Activated gamma-delta T cell treated with anti-CD3 and anti-CD28 coated beads, Interleukin-2, amount 50 U/mL, for 16 hours (primary cell): ENCODE measurements at places on chromosomes 13 and 19.
A peak's percentile ranks its signal among the peaks of the same experiment; 100 is the strongest.

DNA sequence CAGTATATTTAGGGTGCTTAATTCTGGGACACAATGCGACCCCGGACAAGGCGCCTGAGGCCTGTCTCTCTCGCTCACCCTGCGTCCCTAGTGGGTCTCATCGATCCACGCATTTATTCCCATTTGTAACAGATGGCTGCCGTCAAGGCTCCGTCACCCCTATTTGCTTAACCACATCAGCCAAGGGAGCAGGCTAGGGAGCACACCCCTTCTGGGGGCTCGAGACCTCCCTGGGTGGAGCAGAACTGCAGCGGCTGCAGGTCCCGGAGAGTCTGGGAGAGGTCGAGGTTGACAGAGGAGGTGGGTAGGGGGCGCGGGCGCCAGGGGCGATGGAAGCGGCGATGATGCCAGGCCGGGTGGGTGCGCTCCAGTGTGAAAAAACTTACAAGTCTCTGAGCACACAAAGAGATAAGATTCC, 507 bp downstream of the ALG5 start:
- DNase-seq = no peak

- no peak for DNase-seq
Observed at GRCh38 chr19:48966541-48967345, 1.6 kb downstream of the FTL start.

DNA sequence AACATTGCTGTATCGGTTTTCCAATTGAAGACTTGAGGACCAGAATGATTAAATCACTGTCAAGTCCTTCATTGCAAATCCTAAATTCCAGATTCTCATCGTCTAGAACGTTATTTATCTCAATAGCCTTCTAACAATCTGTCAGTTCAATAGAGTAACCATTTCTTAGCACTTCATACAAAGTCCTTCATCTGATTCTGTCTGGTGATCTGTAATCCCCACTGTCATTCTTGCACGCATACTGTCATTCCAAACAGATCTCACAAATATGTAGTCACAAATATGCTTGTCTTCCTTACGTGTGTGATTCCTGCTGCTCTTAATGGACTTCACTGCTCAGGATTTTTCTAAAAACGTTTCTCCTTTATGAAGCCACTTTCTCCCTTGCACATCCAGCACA, 1197.5 kb downstream of the EFNB2 start:
- no peak for DNase-seq

GRCh38 chr13:50071379-50071778, 56.1 kb downstream of the KCNRG start:
- DNase-seq = no peak

DNA sequence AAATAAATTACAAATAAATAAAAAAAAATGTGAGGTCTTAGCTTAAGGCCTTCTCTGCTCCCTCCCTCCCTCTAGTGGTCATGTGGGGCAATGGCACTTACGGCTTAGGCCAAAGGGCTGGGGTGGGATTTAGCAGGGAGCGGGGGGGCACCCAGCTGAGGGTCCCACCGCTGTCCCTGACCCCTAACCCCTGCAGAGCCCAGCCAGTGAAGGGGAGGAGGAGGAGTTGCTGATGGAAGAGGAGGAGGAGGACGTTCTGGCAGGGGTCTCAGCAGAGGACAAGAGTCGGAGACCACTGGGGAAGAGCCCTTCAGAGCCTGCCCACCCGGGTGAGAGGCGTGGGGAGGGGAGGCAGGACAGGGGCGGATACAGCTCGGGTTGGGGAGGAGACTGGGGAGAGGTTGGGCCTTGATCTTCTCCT, 9.3 kb downstream of the MPND start:
- peak; percentile 45 for DNase-seq

DNA sequence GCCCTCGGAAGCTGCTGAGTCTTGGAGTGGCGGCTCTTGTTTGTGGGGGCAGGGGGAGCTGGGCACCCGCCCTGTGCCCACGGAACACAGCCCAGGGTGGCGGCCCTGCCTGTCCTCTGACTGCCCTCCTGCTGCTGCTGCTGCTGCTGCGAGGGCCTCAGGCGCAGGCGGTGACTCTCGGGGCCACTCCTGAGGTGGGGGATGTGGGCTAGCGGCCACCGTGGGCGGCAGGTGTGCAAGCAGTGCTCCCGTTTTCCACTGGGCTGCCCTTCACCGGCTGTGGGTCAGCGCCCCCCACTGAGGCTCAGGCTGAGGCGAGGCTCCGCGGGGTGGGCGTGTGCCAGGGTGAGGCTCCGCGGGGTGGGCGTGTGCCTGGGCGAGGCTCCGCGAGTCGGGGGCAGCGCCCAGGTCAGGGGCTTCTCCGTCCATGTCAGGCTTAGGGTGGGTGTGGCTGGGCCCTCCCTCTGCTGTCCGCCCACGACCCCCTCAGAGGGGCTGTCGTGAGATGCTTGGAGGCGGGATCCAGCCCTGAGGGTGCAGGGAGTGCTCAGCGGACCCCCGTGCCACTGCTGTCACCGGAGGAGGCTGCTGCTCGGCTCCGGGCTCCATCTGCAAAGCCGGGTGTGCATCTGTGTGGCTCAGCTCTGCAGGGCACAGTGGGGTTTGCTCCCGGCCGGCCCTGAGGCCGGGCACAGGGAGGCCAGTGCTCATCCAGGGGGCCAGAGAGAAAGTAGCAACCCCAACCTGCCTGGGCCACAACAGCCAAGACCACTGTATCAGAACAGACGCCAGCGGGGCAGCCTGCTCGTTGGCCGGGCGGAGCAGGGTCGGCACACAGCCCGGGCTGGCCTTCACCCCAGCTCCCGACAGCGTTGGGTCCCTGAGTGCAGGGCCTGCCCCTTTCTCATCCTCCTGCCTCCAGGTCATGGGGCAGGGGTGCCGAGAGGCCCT, 14.5 kb downstream of the CSNK1G2 start:
- no peak for DNase-seq

DNA sequence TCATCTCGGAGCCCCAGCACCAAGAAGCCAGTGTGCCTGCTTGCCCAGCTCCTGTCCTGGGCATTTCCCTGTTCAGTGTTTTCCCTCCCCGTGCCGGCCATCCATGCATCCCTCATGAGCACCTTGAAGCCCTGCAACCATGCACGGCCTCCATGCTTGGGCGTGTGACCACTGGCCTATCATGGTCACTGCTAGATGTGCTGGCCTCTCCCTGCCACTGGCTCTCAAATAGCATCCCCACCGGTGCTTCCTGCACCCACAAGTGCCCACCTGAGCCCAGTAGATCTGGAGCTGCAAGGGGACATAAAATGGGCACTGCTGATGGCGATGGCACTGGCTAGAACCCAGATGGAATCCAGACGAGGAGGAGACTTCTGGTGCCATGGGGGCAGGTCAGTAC, 126.0 kb downstream of the TUBA3C start:
- DNase-seq = no peak

DNA sequence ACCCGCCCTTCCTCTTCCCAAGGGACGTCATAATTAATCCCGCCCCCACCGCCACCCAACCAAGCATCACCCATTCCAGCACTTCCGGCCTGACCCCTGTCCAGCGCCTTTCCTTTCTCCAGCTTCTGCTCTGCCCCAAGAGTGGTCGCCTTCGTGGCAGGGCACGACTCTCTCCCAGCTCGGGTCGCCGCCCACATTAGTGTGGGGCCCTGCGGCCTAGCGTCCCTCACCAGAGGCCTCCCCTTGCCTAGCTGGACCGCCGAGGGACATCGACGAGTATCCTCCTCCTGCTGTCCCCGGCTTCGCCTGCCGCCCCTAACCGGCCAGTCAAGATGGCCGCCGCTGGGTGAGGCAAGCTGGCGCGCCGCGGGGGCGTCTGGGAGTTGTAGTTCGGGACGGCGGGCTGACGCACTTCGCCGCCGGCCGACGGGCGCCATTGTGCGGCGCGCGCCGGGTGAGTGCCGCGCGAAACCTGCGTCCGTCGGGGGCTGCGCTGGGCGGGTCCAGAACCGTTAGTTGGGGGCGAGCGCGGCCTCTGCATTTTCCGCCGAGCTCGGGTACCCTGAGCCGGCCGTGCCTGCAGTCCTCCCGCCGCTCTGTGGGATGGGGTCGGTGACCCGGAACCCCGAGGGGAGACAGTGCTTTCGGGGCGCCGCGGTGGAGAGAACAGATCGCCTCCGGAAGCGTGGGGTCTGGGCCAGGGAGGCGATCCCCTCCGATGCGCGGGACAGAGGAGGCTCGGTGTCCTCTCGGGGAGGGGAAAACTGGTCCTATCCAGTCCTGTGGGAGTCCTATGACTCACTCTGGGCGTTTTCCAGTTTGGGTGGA, at the start of gene ZNF274:
Gene ZNF274 (plus strand): TSS at position 73 of the 828 bp plus-strand sequence. CDS start 905 bp downstream, outside the sequence.
- peak; percentile 88 for DNase-seq

- no peak for DNase-seq
Observed at GRCh38 chr13:49561062-49561410, 24.3 kb downstream of the RCBTB1 start.

- peak; percentile 45 for DNase-seq
Observed at GRCh38 chr13:48749699-48750473, 96.2 kb downstream of the CYSLTR2 start.
